ENCODE measurements at places on chromosomes 5 and 9.
A peak's percentile ranks its signal among the peaks of the same experiment; 100 is the strongest.

- DNase-seq = peak; percentile 72
These were observed at the start of gene ANKRD33B for GRCh38 chr5:10563945-10564837. Gene ANKRD33B (plus strand): TSS chr5:10564070. CDS start chr5:10564468, 398 bp downstream.

DNA sequence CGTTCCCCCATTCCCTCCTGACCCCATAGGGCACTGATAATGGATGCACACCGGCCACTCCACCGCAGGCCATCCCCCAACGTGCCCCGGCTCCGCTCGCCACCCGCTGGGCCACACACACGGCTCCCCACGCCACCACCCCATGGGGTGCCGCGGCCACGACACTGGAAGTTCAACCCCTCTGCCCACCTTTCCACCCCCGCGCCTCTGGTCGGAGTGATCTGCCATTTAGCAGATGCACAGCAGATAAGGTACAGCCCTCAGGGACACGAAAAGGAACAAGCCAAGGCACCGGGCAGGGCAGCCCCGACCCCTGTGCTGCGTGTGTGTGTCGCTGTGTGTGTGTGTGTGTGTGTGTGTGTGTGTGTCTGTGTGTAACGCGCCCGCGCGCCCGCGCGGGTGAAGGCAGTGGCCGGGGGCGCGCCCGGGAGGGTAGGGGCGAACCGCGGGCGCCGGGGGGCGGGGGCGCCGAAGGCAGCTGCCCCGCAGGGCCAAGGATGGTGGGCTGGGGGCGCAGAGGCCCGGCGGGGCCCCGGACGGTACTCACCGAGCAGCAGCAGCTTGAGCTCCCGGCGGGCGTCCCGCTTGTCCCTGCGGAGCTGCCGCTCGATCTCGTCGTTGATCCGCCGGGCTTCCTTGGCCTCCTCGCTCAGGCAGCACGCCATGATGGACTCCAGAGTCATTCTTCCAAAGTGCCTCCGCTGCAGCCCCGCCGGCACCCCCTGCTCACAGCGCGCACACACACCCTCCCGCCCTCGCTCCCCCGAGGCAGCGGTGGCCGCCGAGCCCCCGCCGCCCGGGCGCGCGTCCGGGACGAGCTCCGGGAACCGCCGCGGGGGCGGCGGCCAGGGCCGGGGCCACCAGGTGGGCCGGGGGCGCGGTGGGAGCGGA lies 813 bp downstream of the GNAQ start:
- peak; percentile 71 for DNase-seq

DNA sequence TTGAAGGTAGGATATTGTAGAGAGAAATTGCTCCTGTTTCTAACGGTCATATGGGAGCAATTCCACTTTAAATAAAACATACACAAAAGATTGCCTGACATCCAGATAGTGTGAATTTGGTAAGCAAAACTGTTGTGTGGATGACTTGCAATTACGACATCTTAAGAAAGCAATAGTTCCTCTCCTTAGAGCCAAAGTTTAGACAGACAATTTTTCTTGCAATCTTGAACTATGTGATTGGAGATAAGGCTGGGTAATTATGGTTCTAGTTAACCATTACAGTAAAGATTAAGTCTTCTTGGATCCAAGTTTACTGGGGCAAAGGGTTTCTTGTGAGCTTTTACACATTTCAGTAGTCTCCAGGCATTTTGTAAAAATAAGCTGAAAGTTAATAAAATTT lies 1080.6 kb upstream of the CDH6 start:
- no peak for DNase-seq

DNA sequence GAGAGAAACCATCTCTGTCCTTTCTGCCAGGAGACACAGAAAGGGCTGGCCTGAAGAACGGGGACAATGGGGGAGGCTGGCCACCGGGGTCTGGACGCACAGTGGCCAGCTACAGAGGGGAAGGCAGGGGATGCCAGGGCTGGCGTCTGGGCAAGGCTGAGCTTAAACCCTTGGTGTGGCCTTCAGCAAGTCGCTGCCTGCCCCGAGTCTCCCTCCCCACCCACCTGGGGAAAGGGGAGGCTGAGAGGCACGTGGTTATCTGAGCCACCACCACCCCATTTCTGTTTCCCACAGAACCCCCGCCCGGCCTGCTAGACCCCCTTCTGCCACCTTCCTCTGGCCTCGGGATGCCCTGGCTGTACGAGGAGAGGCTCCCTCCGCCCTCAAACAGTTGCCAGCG lies 115.3 kb downstream of the VAV2 start:
- DNase-seq = no peak

DNA sequence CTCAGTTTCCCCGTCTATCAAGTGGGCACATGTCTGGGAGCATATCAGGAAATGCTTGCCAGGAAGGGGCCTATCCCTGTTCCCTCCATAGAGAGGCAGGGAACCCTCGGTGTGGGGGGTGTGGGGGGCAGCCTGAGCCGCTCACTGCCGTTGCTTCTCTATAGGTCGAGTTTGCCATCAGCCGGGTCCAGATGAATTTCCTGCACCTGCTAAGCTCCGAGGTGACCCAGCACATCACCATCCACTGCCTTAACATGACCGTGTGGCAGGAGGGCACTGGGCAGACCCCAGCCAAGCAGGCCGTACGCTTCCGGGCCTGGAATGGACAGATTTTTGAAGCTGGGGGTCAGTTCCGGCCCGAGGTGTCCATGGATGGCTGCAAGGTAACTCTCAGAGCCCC lies 13.8 kb upstream of the ORM1 start:
- DNase-seq = no peak

GRCh38 chr9:981491-981898 lies 5.0 kb downstream of the DMRT3 start:
- DNase-seq = no peak

- DNase-seq = no peak
These were observed 13.2 kb upstream of the ICE1 start for GRCh38 chr5:5409151-5409810.

- no peak for DNase-seq
These were observed 122.8 kb upstream of the TBC1D2 start for GRCh38 chr9:98378206-98378780.
